ENCODE measurements at places on chromosomes 1 and 21. TPM values are rescaled to one million over a fixed set of nuclear protein-coding genes. Genes with fewer than 3 reads are reported as not detected.

DNA sequence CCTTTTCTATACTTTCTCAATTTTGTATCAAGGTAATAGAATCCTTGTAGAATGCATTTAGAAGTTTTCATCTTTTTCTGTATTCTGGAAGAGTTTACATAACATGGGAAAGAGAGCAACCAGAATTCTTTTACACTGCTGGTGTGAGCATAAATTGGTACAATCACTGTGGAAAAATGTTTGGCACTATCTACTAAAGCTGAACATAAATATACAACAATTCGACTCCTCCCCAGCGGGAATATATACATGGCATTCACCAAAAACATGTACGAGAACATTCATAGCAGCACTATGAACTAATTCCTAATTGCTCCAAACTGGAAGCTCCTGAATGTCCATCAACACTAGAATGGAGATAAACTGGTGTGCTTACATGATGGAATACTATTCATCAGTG lies 1.8 kb upstream of the ACBD6 start:
- no peak overlapping the region for H3K4me3 ChIP-seq
- peaks cover 22% of the 10 kb centered on the region for H3K4me1 ChIP-seq
- H3K36me3 ChIP-seq, result peaks cover 6% of the 10 kb centered on the region
- H3K27me3 ChIP-seq, result no peaks in the 10 kb centered on the region

- no peak overlapping the region for H3K4me3 ChIP-seq
- peaks cover 11% of the 10 kb centered on the region for H3K4me1 ChIP-seq
- H3K36me3 ChIP-seq, result no peaks in the 10 kb centered on the region
These were observed 46.6 kb downstream of the TENT5C start for GRCh38 chr1:117652421-117652820.

GRCh38 chr21:35565204-35565611 lies 495.1 kb downstream of the SETD4 start:
- H3K27ac ChIP-seq, result peak overlapping the region; percentile 22
- H3K27me3 ChIP-seq, result no peaks in the 10 kb centered on the region
- H3K4me1 ChIP-seq, result peaks cover 16% of the 10 kb centered on the region
- peak; percentile 95 for DNase-seq

GRCh38 chr1:226984521-226985238 lies 44.6 kb downstream of the COQ8A start:
- no peaks in the 10 kb centered on the region for H3K4me1 ChIP-seq
- no peak for DNase-seq
- H3K27me3 ChIP-seq, result no peaks in the 10 kb centered on the region
- H3K36me3 ChIP-seq, result peaks cover 9% of the 10 kb centered on the region
- H3K4me3 ChIP-seq, result no peak overlapping the region
- H3K27ac ChIP-seq, result no peak overlapping the region

GRCh38 chr1:229260297-229260696 lies 10.6 kb upstream of the RAB4A start:
- H3K27ac ChIP-seq, result no peak overlapping the region
- H3K4me1 ChIP-seq, result 0 out of 2 replicates have a peak, but pooled peaks cover 2% of the 10 kb centered on the region
- no peak for DNase-seq
- peaks cover 5% of the 10 kb centered on the region for H3K27me3 ChIP-seq
- no peaks in the 10 kb centered on the region for H3K36me3 ChIP-seq
- no peak overlapping the region for H3K4me3 ChIP-seq

GRCh38 chr1:44719318-44719717 lies 11.7 kb downstream of the RNU5D-1 start:
- no peak overlapping the region for H3K4me3 ChIP-seq
- peaks cover 5% of the 10 kb centered on the region for H3K4me1 ChIP-seq
- no peaks in the 10 kb centered on the region for H3K36me3 ChIP-seq
- H3K27me3 ChIP-seq, result peaks cover 2% of the 10 kb centered on the region
- DNase-seq, result no peak

PKLR gene
- not detected for total RNA-seq

TDRD5 gene
- total RNA-seq, result not detected

ABCG1 gene
- total RNA-seq, result 0.36 TPM

All from IMR-90 (cell line).